ENCODE measurements at places on chromosomes 2 and 18. TPM values are rescaled to one million over a fixed set of nuclear protein-coding genes. Genes with fewer than 3 reads are reported as not detected.

The G6PC2 gene
- not detected for total RNA-seq

The GPR75 gene
- 2.1 TPM for total RNA-seq

The PRKRA gene
- 51.0 TPM for total RNA-seq

The IL1B gene
- 1.1 TPM for total RNA-seq

The RTP5 gene
- total RNA-seq = 0.10 TPM

The MC4R gene
- total RNA-seq = not detected

The PDCD1 gene
- total RNA-seq = 0.38 TPM

The CTAGE1 gene
- total RNA-seq = not detected

The SLC5A7 gene
- total RNA-seq = 0.05 TPM

The PLA2R1 gene
- total RNA-seq = 13.9 TPM

The GALNT3 gene
- 1.1 TPM for total RNA-seq

The CDH19 gene
- total RNA-seq = 1.6 TPM

The TPO gene
- total RNA-seq = 6.0 TPM

The OR6B2 gene
- total RNA-seq = not detected

The GAL3ST2 gene
- total RNA-seq = not detected

The TUBA3E gene
- not detected for total RNA-seq

The TLX2 gene
- not detected for total RNA-seq

The GKN1 gene
- total RNA-seq = not detected

The RTKN gene
- total RNA-seq = 10.6 TPM
